Ovary (tissue), 10 donors: ENCODE measurements at places on chromosomes 2 and 18.

- no peak for DNase-seq
Measured at GRCh38 chr2:50290718-50291117, 741.2 kb downstream of the NRXN1 start.

DNA sequence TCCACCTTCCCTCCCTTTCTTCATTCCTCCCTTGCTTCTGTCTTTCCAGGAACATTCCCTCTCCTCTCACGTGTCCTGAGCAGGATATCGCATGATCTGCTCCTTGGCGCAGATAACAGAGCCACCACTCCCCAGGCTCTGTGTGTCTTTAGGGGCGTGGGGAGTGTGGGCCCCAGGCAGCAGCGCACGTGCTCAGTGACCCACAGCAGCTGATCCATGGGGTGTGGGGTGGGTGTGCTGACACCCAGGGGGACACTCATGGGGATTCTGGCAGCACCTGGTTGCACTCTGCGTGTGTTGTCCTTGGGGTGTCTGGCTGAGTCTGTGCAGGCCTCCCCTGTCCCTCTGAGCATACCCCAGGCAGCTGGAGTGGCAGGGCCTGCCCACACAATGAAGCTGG is 9.9 kb upstream of the FOSL2 start:
- DNase-seq = no peak

- no peak for DNase-seq
Measured at GRCh38 chr2:139969323-139969722, 1189.1 kb upstream of the NXPH2 start.

DNA sequence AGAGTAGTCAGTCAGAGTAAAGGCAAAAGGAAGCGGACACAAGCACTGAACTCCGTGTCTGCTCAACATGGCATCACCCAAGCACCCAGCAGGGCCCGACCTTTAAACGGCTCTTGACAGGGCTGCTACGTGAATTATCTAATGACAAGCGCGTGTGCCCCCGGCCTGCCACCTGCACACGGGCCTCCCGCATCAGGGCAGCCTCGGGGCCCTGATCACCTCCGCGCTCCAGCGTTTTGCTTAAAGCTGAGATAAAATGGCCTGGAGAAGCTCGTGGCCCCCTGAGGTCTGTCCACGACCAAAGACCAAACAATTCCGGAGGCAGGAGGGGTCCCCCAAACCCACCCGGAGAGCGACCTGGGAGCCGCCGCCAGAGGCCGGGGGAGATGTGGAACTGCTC is 376 bp downstream of the NDUFA10 start:
- DNase-seq = no peak

DNA sequence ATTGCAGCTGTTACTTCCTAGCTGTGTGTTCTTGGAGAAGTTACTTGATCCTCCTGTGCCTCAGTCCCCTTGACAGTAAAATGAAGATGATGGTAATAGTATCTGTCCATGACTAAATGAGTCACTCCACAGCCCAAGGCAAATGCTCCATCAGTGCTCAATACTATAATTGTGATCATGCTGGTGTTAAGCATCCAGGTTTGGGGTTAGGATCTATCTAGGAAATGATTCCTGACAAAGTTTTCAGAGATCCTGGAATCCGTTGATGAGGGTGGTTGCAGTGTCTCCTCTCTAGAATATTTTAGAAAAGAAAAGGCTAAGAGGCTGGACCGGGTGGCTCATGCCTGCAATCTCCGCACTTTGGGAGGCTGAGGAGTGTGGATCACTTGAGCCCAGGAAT is 2.7 kb upstream of the PRELID3A start:
- DNase-seq = no peak

- DNase-seq = no peak
Measured at GRCh38 chr2:163626208-163626607, 109.6 kb downstream of the FIGN start.

- DNase-seq = no peak
Measured at GRCh38 chr2:168566974-168567665, 111.0 kb downstream of the CERS6 start.

DNA sequence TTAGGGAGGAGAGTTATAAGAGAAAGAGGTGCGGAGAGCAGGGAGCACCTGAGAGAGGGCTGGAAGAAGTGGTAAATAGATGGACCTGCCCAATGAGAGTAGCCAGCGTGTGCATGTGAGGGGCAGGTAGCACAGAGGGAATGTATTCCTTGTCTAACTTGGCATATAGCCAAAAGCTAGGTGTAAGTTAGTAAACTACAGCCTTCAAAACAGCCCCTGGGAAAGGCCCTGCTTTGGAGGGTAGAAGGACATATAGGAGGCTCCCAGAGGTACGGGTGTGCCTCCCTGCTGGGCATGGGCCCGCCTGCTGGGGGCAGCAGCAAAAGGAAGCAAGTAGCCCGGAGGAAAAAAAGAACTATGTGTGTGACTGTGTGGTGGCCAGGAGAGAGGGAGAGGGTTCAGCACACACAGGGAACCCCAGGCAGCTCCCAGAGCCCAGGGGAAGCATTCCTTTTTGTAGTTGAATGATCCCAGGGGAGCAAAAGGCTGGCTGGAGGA is 48.0 kb downstream of the TCF7L1 start:
- no peak for DNase-seq
